ENCODE measurements at places on chromosomes 6 and 20. TPM values are rescaled to one million over a fixed set of nuclear protein-coding genes. Genes with fewer than 3 reads are reported as not detected.
A peak's percentile ranks its signal among the peaks of the same experiment; 100 is the strongest.

DNA sequence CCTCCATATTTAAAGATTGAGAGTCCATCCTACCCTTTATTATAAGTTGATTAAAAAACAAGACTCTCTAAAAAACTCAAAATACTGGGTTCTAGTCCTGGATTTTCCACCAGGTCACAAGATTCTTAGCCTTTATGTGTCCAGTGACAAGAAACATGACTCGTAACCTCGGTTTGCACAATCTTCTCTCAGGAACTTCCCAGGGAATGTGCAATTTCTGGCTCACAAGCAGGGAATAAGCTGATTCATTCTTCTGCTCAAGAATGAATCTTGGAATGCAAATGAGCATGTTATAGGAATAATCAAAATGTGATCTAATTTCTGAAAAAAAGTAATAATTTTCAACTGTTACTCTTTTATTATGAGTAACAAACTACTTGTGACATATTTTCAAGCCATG, 45.1 kb downstream of the OGFRL1 start:
- no peak overlapping the region for H3K27ac ChIP-seq
- H3K4me1 ChIP-seq = no peaks in the 10 kb centered on the region
- DNase-seq = no peak
- no peaks in the 10 kb centered on the region for H3K36me3 ChIP-seq
- H3K4me3 ChIP-seq = no peak overlapping the region

Gene SLC22A16
- not detected for total RNA-seq

Gene COL10A1
- total RNA-seq = not detected

- no peaks in the 10 kb centered on the region for H3K27me3 ChIP-seq
- no peak overlapping the region for H3K4me3 ChIP-seq
- DNase-seq = no peak
- H3K4me1 ChIP-seq = no peaks in the 10 kb centered on the region
Measured at GRCh38 chr6:4599924-4600323, 176.3 kb upstream of the CDYL start.

- no peaks in the 10 kb centered on the region for H3K27me3 ChIP-seq
- no peak for DNase-seq
- H3K27ac ChIP-seq = no peak overlapping the region
- no peak overlapping the region for H3K4me3 ChIP-seq
- no peaks in the 10 kb centered on the region for H3K36me3 ChIP-seq
Measured at GRCh38 chr6:137227871-137228302, 8.7 kb upstream of the IFNGR1 start.

DNA sequence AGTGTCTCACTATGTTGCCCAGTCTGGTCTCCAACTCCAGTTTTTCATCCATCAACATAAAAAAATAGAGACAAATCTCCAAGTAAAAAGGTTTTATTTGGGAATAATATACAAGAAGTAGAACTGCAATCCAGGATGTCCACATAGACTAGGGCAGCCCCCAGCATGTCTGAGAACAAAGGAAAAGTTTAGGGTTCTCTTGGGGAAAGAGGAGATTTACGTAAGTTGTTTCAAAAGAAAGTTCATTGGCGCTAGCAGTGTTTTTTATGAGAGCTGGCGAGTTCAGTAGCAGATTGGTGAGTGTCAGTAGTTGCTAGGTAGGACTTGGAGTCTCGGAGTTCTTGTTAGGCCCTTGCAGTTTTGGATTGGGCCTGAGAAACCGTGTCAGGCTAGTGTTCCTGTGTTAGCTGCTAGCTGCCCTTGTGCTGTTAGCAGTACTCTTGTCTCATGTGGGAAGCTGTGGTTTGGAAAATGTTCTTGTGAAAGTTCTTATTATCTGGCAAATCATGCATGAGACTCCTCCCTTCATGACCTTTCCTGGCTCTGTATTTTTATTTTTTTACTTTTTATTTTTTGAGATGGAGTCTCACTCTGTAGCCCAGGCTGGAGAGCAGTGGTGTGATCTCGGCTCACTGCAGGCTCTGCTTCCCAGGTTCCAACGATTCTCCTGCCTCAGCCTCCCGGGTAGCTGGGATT, 24.7 kb downstream of the TTLL9 start:
- H3K36me3 ChIP-seq = no peaks in the 10 kb centered on the region
- H3K27me3 ChIP-seq = no peaks in the 10 kb centered on the region
- DNase-seq = no peak
- no peak overlapping the region for H3K27ac ChIP-seq

Gene SOX18
- total RNA-seq = not detected

Gene ADIG
- not detected for total RNA-seq

DNA sequence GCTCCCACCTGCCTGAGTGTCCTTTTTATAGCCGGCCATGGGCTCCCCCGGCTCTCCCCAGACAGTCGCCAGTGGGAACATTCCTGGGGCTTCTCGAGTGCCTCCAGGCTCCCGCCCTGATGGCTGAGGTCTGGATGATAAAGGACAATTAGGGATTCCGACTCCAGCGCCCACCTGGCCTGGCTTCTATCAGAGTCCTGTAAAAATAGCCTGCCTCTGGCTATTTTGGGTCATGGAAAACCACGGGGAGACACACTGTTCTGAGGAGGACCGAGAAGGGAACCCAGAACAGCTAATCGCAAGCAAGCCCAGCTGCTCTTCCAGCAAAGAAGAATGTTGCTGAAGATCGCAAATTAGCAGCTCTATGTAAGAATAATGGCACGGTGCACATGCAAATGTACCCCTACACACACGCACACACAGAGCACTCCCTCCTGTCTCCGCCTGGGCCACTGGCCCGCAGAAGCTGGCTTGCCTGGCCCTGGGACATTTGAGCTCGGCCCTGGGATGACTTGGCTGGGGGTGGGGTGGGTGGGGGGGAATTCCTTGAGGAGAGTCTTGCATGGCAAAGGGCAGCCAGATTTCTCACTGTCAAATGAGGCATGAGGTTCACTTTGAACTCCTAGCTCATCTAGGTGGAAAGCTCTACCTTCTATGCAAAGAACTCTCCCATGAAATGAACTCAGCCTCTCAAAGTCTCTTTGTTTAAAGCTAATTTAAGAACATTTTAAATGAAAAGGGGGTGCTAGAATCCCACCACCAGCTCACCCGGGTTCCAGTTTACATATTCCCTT, 55.3 kb downstream of the CTCFL start:
- H3K4me3 ChIP-seq = no peak overlapping the region
- DNase-seq = no peak
- H3K4me1 ChIP-seq = peaks cover 17% of the 10 kb centered on the region
- H3K36me3 ChIP-seq = no peaks in the 10 kb centered on the region
- H3K27me3 ChIP-seq = no peaks in the 10 kb centered on the region

DNA sequence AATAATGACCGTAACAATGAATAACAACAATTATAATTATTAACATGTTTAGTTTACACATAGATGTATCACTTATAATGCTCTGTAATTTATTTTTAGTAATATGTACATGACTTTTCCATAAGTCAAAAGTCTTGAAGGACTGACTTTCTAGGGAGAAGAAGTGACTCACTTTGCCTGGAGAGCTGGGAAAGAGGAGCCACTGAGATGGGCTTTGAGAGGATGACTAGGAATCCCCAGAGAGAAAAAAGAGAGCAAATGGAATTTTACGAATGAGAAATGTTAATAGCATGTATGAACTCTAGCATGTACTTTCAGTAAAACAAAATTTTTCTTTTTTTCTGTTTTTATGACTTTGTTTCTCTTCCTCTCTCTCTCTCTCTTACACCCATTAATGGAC, 67.8 kb upstream of the RALY start:
- DNase-seq = no peak
- H3K4me1 ChIP-seq = no peaks in the 10 kb centered on the region
- no peak overlapping the region for H3K4me3 ChIP-seq

Gene ADTRP
- 15.2 TPM for total RNA-seq

Gene MMP24
- total RNA-seq = not detected

- no peak overlapping the region for H3K27ac ChIP-seq
- no peak for DNase-seq
- H3K4me3 ChIP-seq = no peak overlapping the region
Measured at GRCh38 chr20:58853976-58854637, 1.6 kb downstream of the GNAS start.

DNA sequence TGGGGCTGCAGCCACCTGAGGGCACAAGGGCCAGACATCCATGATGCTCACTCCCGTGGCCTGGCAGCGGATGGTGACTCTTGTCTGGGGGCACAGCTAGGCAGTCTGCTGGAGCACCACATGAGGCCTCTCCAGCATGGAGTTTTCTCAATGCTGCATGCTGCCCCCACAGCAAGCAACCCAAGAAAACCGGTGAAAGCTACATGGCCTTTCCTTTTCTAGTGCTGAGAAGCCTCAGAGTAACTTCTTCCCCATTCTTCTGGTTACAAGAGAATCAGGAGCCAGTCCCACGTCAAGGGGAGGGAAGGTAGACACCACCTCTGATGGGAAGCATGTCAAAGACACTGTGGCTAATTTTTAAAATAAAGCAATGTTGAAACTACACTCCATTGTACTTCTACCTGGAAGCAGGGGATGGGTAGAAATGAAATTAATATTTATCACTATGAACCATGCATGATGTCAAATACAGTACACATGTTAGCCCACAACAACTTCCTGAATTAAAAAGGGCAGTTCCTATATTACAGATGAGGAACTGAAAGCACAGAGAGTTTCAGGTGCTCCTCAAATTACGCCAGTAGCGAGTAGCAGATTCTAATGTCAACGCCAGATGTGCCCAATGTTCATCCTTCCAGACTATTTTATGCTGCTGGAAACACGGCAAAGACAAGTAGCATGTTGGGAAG, 101.5 kb downstream of the LAMP5 start:
- no peak overlapping the region for H3K4me3 ChIP-seq
- no peak overlapping the region for H3K27ac ChIP-seq
- peaks cover 4% of the 10 kb centered on the region for H3K27me3 ChIP-seq
- H3K36me3 ChIP-seq = no peaks in the 10 kb centered on the region
- peak; percentile 6 for DNase-seq

Gene IRF4
- total RNA-seq = 20.8 TPM

Gene TXLNB
- 0.17 TPM for total RNA-seq

- H3K27me3 ChIP-seq = peaks cover 4% of the 10 kb centered on the region
- H3K27ac ChIP-seq = no peak overlapping the region
- peaks cover 8% of the 10 kb centered on the region for H3K4me1 ChIP-seq
- H3K36me3 ChIP-seq = no peaks in the 10 kb centered on the region
- no peak for DNase-seq
Measured at GRCh38 chr20:22688485-22688884, 104.1 kb upstream of the FOXA2 start.

Gene TRIM38
- total RNA-seq = 17.0 TPM

DNA sequence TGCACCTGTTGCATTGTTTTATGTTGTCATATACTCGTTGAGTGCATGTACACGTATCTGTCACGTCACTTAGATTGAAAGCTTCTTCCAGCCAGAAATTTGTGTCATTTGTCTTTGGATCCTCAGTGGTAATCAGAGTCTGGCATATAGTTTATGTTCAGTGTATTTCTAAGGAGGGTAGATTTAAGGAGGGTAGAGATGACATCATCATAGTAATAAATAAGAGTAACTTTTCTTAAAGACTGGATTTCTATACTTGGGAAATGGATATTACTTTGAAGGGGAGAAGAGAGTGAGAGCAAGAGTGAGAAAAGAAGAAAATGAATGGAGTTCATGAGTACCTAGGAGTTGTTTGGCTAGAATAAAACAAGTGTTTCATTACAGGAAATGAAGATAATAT, 255.0 kb upstream of the SASH1 start:
- H3K4me1 ChIP-seq = no peaks in the 10 kb centered on the region
- no peak for DNase-seq
- H3K27ac ChIP-seq = no peak overlapping the region
- H3K36me3 ChIP-seq = no peaks in the 10 kb centered on the region

- H3K27me3 ChIP-seq = peaks cover 5% of the 10 kb centered on the region
- no peaks in the 10 kb centered on the region for H3K36me3 ChIP-seq
- no peak overlapping the region for H3K4me3 ChIP-seq
- H3K4me1 ChIP-seq = peaks cover 8% of the 10 kb centered on the region
- no peak for DNase-seq
Measured at GRCh38 chr6:170046791-170047626, 243.9 kb downstream of the DLL1 start.

- no peaks in the 10 kb centered on the region for H3K4me1 ChIP-seq
- no peak overlapping the region for H3K4me3 ChIP-seq
- peaks cover 3% of the 10 kb centered on the region for H3K27me3 ChIP-seq
- H3K36me3 ChIP-seq = no peaks in the 10 kb centered on the region
Measured at GRCh38 chr20:23770384-23770783, 19.6 kb upstream of the CST1 start.

DNA sequence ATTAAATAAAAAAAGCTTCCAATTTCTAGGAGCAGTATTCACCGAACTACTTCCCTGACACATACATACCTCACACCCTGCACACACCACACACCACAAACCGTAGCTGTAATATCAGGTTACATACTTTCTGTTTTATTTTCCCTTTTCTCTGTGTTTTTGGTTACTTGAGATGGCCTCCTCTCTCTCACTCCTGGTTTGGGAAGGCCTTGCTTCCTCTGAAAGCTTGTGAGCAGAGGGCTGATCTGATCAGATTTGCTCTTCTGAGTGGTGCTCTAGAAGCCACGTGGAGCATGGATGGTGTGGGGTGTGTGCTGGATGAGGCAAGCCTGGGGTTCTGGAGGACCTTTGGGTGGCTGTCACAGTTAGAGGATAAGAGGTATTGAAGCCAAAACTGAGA, 20.9 kb downstream of the UTRN start:
- H3K27me3 ChIP-seq = no peaks in the 10 kb centered on the region
- no peak overlapping the region for H3K27ac ChIP-seq
- peaks cover 15% of the 10 kb centered on the region for H3K4me1 ChIP-seq
- no peak for DNase-seq

Gene EPB41L1
- 0.19 TPM for total RNA-seq

- no peaks in the 10 kb centered on the region for H3K27me3 ChIP-seq
- DNase-seq = no peak
- H3K36me3 ChIP-seq = no peaks in the 10 kb centered on the region
- H3K27ac ChIP-seq = no peak overlapping the region
Measured at GRCh38 chr20:9214685-9215084, 145.8 kb downstream of the PLCB4 start.

DNA sequence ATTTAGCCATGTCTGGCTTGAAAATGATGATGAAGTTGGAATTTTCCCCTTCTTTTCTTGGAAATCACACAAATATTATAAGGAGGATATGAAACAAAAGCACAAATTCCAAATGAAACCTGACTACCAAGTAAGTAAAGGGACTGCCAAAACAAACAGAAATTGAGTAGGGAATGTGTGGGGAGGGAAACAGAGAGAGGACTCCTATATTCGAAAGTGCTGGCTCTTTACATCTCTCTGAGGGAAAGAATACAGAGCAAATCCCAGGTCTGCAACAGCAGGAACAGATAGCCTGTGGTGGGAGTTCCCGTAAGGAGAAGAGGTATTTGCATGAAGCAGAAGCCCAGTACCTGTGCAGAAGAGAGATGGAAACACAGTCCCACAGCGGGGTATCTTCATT, 583.7 kb downstream of the EPM2A start:
- H3K4me3 ChIP-seq = no peak overlapping the region
- no peaks in the 10 kb centered on the region for H3K36me3 ChIP-seq
- no peaks in the 10 kb centered on the region for H3K4me1 ChIP-seq
- no peak overlapping the region for H3K27ac ChIP-seq

- H3K36me3 ChIP-seq = no peaks in the 10 kb centered on the region
- no peak for DNase-seq
- peaks cover 3% of the 10 kb centered on the region for H3K4me1 ChIP-seq
- no peak overlapping the region for H3K27ac ChIP-seq
- H3K27me3 ChIP-seq = no peaks in the 10 kb centered on the region
Measured at GRCh38 chr20:48844996-48845395, 17.2 kb upstream of the PREX1 start.

Gene LINC00237
- total RNA-seq = not detected

- H3K27ac ChIP-seq = no peak overlapping the region
- DNase-seq = no peak
- no peaks in the 10 kb centered on the region for H3K4me1 ChIP-seq
- no peaks in the 10 kb centered on the region for H3K27me3 ChIP-seq
Measured at GRCh38 chr6:106667022-106667402, 37.6 kb downstream of the QRSL1 start.

- H3K4me3 ChIP-seq = no peak overlapping the region
- H3K4me1 ChIP-seq = no peaks in the 10 kb centered on the region
- no peak overlapping the region for H3K27ac ChIP-seq
- no peaks in the 10 kb centered on the region for H3K36me3 ChIP-seq
- no peaks in the 10 kb centered on the region for H3K27me3 ChIP-seq
- DNase-seq = no peak
Measured at GRCh38 chr6:44738601-44739146, 351.2 kb downstream of the CDC5L start.
